ENCODE measurements at places on chromosomes 2 and 18. TPM values are rescaled to one million over a fixed set of nuclear protein-coding genes. Genes with fewer than 3 reads are reported as not detected.

Gene CPO
- total RNA-seq = not detected

Gene ABCG5
- total RNA-seq = not detected

GRCh38 chr18:69956057-69956456 lies 8.4 kb upstream of the CD226 start:
- DNase-seq = no peak

DNA sequence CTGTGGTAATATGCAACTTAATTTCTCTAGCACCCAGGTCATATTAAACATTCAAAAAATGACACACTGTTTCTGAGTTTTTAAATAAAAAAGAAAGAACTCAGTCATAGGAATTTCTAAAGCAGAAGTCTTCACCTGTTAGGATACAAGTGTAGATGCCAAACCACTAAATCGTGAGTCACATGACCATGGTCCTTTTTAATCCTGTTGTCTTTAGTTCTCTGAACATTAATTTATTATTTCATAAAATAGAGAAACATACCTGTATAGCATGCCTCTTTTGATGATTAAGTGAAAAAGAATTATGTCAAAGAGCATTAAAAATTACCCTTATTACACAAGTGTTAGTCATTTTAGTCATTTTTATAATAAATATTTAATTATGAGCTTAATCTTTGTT lies 398.8 kb downstream of the CCDC85A start:
- DNase-seq = no peak

All from activated naive CD4-positive, alpha-beta T cell treated with anti-CD3 and anti-CD28 coated beads, Interleukin-2, amount 50 U/mL, for 72 hours (primary cell).